ENCODE measurements at places on chromosomes 7 and 10.

DNA sequence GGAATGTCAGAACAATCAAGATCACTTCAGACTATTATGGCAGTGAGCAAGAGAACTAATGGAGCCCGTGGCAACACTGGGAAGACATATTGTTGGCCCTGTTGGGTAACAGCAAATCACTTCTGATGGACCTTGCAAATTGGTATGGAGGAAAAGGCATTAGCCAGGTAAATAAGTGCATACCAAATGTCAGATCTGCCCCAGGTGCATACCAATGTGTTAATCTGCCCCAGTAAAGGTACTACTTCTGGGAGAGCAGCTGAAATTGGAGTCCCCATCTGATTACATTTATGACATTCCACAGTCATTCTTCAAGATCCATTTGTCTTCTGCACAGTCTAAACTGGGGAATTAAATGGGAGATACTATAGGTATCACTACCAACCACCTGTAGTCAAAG, 3.7 kb upstream of the SGMS1 start:
- no peak for DNase-seq

DNA sequence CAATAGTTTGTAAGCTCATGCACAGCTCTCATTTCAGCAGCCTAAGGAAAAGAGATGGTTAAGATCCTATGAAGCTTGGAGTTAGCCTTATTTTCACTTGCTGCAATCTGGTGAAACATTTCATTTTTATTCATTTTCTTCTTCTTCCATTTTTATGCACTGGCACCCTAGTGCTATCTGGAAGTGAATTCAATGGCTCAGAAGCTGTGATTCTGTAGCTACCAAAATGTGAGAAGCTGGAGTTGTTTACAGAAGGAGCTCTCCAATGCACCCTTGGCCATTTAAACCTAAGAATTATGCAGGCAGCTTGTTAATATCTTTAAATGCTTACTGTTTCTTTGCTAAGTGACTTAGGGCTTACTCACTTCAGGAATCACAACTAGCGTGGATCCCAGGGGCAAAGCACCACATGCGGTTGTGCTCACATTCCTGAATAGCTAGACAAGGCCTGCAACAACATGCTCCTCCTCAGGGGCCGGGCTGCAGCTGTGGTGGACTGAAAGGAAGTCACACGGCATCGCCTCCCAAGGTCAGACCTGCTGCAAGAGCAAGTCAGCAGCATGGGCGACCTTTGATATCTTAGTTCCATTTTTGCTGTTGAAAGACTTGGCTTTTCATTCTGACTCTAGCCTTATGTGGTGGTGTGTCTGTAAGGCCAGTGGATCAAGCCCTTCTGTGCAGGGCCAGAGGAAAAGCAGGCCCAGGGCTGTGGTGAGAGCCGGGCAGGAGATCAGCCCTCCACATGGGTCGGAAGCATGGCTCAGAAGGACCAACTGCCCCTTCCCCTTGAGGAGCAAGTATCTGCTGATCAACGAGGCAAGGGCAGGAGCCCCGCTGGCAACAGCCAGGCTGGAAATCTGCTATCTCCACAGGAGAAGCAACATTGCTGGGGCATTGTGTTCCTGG, 91.9 kb upstream of the MBL2 start:
- DNase-seq, result no peak

GRCh38 chr10:112526139-112526538, 79.1 kb downstream of the VTI1A start:
- no peak for DNase-seq

- no peak for DNase-seq
Measured at GRCh38 chr10:92732958-92733357, 43.2 kb downstream of the HHEX start.

All from NCI-H1694 (cell line).